ENCODE measurements at places on chromosomes 5 and 9.

DNA sequence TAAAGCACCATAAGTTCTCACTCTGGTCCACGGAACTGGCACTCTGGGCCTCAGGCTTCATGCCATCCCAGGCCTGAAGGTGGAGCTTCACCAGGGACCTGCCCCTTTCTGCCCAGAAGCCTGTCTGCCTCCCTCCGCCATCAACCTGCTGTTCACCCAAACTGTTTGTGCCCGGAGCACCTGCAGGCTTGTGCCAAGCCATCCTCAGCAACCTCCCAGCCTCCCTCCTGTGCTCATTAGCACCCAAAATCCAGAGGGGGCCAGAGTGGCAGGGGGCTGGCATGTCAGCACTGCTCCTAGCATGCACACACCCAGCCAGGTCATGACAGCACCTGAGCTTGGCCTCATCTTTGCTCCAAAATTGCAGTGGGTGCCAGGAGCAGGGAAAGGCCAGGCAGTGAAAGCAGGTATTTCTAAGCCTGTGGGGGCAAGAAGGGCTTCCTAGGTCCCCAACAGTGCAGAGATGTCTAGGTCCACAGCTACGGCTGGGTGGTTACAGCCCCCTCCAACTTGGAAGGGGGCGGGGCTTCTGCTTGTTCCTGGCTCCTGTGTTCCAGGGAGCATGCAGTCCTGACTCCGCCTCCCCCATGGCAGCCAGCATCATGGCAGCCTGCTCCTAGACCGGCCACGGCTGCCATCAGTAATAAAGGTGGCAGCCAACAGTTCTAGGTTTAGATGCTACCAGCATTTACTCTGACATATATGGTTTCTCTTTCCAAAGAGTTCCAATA lies 85.1 kb downstream of the GIN1 start:
- no peak for DNase-seq

DNA sequence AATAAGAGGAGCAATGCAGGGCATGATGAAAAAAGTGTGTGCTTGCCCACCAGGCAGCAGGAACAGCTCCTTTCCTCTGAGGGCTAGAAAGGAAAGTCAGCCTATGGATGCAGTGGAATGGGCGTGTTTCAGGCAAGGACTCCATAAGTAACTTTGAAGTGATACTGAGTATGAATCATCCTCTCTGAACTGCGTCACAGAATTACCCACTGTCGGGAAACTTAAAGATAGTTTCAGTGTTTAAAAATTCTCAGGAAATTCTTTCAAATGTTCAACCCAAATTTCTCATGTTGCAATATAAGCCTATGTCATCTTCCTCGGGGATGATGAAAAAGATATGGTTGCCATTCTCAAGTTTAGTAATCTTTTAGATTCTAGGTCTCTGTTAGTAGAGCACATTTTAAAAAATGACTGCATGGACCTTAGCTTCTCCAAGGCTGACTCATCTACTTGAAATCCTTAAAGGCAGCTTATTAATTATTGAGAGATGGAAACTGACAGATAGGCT lies 27.7 kb downstream of the PTCD2 start:
- DNase-seq, result peak; percentile 94

GRCh38 chr9:122007837-122008236 lies 85.3 kb downstream of the TTLL11 start:
- no peak for DNase-seq

DNA sequence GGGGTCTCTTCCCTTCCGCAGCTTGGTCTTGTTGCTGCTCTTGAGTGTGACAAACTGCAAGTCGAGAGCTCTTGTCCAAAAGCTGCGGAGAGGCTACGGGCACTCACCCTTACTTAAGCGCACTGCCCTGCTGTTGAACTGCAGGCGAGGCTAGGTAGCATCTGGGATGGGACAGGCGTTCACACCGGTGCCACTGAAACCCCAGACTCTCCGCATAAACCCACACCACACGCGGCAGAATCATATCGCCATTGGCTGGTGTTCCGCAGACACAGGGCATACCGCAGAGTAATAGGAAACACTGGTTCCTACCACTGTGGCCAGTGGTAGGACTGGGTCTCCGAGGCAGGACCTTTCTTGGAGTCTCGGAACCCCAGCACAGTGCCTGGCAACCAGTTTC lies 2.2 kb upstream of the NPR3 start:
- no peak for DNase-seq

DNA sequence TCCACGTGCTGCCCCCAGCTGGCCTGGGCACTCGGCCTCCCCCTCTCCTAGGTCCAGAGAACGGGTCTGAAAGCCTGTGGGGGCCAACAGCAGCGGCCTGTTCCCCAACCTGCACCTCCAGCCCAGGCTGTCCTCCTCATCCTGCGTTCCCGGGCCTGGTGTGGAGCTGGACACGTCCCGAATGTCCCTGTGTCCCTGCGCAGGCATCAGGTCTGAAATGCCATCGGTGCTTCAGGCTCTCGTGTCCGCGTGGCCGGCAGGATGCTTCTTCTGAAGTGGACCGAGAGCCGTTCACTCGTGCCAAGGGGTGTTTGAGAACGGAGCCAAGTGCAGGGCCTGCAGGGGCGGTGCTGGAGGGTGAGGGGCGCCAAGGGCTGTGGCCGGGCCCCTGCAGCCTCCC lies 24.7 kb upstream of the UBAC1 start:
- no peak for DNase-seq

DNA sequence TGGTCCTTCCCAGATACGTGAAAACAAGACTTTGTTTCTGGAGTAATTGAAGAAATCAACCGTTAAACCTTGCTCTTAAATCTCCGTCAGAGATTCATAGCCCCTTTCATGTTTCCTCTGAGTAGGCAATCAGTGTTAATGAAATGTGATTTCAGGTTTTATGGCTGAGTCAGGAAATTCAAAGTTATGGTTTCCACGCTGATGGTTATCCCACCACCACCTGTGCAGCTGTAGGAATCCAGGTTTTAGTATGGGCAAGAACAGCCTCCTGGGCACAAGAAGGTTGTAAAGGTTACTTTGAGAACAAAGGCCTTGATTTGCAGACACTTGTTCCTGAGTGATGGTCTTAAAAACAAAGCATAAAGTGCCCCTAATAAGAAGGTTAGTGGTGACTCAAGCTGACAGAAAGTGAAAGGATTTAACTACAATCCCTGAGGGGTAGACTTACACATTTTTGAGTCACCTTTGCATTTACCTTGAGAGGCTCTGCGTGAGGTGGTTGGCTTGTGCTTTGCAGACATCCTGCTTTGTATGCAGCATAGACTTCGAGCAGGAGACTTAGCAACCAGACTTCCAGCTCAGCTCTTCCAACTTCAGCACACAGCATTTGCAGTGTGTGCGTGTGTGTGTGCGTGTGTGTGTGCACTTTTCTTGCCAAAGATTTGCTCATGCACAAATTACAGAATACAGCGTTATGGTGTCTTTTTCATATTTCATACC lies 159.6 kb downstream of the TLE4 start:
- DNase-seq, result no peak

GRCh38 chr5:7377761-7378160 lies 18.2 kb upstream of the ADCY2 start:
- DNase-seq, result no peak

GRCh38 chr5:65893749-65894430 lies 32.5 kb upstream of the ERBIN start:
- DNase-seq, result no peak

DNA sequence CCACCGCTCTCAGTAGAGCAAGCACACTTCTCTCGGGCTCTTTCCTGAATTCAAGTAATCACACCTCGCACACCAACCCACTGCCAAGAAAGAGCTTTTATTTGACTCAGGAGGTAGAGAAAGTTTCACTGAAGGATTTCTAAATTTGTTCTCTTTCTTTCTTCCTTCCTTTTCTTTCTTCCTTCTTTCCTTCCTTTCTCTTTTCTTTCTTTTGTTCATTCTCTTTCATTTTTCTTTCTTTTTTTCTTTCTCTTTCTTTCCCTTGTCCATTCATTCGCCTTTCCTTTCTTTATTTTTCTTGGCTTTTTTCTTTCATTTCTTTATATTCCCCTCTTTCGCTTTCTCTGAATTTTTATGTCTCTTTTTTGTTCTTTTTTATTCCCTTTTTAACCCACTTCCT lies 300.1 kb downstream of the ENC1 start:
- no peak for DNase-seq

DNA sequence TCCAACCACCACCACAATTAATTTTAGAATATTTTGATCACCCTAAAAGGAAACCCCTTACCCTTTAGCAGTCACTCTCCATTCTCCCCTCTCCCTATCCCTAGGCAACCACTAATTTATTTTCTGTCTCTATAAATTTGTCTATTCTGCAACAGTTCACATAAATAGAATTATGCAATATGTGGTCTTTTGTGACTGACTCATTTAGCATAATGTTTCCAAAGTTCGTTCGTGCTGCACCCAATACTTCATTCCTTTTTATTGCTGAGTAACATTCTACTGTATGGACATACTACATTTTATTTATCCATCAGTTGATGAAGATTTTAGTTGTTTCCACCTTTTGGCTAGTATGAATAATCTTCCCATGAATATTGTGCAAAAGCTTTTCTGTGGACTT lies 18.2 kb upstream of the CDC20B start:
- DNase-seq, result no peak

DNA sequence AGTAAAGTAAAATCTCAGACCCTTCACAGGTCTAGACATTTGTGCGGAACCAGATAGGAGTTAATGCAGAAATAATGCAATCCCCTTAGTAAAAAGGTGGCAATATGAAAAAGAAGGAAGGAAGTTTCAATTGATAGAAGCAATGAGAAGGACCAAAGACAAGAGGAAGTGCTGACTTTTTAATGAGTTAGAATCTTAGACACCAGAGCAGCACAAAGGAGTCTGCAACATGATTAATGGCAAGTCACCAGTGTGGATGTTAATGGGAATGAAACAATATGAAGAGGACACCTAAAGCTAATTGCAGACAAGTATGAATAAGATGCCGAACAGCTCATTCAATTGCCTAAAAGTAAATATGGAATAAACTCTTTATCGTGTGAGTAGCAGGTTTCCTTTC lies 50.9 kb downstream of the MEGF9 start:
- DNase-seq, result no peak

DNA sequence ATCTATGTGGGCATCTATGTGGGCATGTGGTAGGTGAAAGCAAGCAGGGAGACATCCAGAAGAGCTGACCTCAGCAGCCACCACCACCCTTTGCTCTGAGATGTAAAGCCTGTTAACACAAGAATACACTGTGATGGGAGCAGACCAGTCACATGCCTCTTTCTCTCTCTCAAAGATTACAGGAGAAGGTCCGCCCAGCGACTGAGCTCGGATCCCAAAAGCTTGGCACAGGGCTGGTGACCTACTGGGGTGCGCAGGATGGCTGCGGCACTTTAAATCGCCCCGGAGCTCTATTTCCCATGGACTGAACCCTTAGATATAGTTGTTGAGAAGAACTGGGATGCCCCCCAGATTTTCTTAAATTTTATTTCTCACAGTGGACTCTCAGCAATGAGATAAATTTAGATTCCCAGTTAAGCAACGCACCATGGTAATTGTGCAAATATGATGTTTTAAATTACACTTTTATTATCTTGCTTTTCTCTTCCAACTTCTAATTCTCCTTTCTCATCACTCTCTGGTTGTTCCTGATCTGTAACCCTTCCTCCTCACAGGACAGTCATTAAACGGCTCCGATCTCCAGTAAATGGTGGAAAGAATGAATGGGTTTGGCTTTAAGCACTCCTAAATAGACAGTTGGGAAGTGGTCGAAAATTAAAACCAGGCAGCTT lies 37.7 kb upstream of the ICE1 start:
- no peak for DNase-seq

DNA sequence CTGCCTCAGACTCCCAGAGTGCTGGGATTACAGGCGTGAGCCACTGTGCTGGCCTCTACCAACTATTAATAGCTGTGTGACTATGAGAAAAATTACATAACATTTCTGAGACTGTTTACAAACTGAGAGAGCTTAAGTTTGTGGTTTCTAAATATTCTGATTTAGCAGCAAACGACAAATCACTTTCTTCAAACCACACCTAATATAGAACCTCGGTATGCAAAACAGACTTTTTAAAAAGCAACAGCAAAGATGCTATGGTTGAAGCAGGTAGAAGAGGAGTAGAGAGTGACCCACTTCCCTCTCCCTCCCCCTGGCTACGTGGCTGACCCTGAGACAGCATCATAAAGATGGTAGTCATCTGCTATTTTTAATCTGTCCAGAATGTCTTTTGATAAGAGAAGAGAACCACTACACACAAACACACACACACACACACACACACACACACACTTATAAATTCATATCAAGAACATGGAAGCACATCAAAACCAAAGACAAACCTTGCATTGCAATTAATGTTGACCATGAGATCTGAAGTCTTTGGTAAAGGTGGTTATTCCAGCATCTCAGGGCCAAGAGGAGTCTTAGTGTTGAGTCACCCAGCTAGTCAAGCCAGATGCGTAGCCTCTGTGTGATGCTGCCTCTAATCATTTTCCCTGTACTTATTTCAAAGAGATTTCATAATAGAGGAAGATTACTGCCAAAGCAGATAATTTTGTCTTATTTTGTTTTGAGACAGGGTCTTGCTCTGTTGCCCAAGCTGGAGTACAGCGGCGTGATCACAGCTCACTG lies 58.1 kb upstream of the TMEM215 start:
- DNase-seq, result no peak

DNA sequence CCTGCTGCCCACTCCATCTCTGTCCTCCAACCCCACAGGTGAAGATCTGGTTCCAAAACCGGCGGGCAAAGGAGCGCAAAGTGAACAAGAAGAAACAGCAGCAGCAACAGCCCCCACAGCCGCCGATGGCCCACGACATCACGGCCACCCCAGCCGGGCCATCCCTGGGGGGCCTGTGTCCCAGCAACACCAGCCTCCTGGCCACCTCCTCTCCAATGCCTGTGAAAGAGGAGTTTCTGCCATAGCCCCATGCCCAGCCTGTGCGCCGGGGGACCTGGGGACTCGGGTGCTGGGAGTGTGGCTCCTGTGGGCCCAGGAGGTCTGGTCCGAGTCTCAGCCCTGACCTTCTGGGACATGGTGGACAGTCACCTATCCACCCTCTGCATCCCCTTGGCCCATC lies 6.4 kb upstream of the SLC6A7 start:
- DNase-seq, result no peak

GRCh38 chr5:4233671-4234070 lies 638.0 kb downstream of the IRX1 start:
- DNase-seq, result no peak

DNA sequence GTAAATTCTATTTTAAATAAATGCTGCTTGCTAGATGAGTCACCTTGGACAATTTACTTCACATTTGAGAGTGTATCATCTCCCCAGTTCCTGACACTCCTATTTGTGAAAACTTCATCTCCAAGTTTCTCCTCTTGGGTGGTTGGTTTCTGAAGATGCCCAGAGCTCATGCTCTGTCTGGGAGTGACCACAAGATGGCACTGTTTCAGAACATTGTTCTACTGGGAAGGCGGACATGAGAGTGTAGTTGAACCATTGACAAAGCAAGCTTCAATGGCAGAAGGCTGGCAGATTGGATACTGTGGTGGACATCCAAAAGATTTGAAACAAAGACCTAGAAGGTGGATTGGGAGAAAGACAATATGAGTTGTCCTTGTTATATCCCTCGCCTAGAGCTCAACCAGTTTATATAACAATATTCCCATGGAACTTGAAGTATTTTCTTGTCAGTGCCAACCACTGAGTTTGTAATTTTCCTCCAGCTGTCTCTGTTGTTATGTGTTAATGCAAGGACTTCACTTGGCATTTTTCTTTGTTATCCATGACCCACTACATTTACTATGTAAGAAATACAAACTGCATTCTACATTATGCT lies 234.3 kb upstream of the ANKH start:
- DNase-seq, result peak; percentile 55

- no peak for DNase-seq
These were observed 40.2 kb upstream of the EXOC3 start for GRCh38 chr5:402615-403359.

All from EL (cell line).